Hindlimb muscle (tissue), 1 donor: ENCODE measurements at places on chromosomes 4 and X. TPM values are rescaled to one million over a fixed set of nuclear protein-coding genes. Genes with fewer than 3 reads are reported as not detected.

COX7B2 gene
- not detected for polyA plus RNA-seq

GRCh38 chr4:84573385-84574068 lies 9.4 kb upstream of the CDS1 start:
- DNase-seq: no peak

CT45A3 gene
- 0.22 TPM for polyA plus RNA-seq

LONRF3 gene
- polyA plus RNA-seq: 3.0 TPM

DNA sequence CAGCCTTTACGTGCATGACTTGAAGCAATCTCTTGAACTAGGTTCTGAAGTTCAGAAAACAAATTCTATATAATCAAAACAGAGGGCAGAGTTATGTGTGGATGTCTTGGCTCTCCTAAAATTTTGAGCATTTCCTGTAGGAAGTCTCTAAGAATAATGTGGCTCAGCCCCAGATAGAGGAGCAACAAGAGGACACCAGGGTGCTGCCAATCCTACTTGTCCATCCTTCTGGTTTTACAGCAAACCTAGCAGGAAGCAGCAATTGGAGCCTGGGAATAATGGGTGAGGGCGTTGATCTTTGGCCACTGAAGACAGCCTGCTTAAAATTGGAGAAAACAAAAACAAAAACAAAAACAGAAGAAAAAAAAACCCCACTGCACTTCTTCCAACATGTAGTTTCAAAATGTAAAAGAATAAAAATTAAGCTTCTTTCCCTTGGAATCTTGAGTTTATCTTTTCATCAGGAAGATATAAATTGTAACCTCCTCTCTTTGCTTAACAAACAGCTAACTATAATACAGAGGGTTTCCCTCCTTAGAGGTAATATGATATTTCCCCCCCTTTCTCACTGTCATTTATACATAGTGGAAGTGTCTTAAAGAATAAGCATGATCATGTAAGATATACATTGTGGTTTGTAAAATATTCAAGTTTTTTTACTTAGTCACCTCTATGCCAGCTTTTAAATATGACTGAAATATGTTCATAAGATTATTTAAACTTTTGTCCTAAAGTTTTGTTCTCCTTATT lies 130.6 kb downstream of the FBXO8 start:
- no peak for DNase-seq

DNA sequence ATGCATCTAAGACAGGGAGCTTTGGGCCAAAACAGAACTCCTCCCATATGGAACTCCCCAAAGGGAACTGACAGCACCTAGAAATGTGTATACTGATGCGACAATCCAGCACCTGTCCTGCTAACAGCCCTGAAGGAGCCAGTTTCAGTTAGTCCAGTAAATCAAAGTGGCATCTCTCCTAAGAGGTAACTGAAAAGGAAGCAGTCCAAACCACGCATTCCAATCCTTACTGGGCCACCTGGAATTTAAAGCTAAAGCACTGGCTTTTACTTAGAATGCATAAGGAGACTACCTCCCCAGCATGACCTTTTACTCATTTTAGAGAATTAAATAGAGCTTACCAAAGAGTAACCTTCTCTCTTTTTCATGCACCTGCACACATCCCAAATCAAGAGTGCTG lies 586.8 kb upstream of the PITX2 start:
- DNase-seq: no peak

DNA sequence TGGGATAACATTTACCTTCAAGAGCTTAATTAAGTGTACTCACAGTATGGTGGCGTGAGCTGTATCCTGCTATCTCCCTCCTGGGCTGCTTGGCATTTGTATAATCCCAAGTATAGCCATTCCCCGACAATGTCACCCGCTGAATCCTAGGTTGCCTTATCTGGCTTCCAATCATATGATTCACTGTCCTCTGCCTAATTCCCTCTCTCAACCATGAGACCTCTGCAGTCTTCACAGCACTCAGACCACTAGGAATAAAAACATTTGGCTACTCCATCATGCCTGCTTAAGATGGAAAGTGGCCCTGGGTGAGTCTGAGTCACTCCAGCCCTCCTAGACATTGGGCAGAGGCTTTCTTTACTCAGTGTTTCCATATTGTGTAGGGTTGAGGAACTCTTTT lies 28.9 kb upstream of the WDFY3 start:
- no peak for DNase-seq

SATL1 gene
- 0.43 TPM for polyA plus RNA-seq

GRCh38 chrX:107119283-107119682 lies 661 bp upstream of the RBM41 start:
- no peak for DNase-seq

- no peak for DNase-seq
These were observed 101.5 kb downstream of the SORBS2 start for GRCh38 chr4:185710487-185710995.

KIT gene
- polyA plus RNA-seq: 7.6 TPM

DNA sequence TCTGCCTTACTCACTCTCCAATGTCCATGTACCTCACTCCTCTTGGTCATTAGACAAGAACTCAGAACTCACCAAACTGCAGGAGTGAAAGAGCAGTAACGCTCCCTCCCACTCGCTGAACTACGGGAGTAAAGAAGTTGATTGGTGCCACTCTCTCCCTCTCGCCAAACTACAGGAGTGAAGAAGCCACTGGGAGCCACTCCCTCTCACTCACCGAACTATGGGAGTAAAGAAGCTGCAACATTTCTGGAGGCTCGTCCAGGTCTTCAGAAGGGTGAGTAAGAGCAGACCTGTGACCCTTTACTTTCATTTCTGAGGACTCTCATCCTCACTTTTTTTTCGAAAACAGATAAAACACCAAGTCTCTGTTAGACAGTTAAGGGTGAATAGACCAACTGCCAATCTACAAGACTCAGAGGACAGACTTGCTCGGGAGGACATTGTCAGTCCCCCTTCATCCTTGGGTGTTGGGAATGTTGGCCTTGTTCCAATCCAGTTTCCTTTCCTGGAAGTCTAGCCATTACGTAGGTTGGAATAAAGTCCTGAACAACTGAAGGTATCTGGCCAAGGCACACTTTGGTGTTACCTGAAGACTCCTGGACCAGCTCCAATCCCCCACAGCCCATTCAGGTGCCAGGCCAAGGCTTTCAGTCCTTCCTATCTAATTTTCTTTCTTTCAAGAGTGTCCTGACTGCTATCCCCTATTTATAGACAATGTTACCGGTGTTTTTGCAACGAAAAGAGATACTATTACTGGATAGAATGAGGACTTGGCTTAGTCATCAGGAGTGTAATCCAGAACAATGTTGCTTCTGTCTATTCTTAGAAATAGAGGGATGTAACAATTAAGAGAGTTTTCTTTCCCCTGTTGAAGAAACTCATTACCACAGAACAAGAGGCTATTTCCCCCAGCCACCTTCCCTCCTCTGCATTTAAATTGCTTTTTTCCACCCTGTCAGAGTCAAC lies 11.0 kb upstream of the COL25A1 start:
- no peak for DNase-seq

RWDD4 gene
- 27.2 TPM for polyA plus RNA-seq

GRCh38 chr4:183287309-183287659 lies 32.8 kb downstream of the CLDN22 start:
- no peak for DNase-seq

DNA sequence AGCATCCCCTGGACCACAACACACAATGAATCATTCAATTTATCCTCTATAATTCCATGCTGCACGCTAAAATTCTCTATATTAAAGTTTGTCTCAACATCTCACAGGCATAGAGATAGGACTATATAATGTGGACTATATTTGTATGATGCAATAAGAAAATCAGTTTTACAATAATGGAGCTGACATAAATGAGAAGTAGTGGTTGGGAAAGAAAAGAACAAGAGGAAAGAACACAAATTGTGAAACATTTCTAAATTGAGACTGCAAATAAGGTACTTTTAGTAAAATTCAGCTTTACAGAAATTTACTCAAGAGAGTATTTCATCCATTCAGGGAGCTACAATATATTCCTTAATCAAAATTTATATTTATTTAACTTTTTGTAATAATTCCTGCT lies 120.4 kb downstream of the ARAP2 start:
- DNase-seq: no peak

CLIC2 gene
- polyA plus RNA-seq: 6.4 TPM

GTPBP6 gene
- polyA plus RNA-seq: 62.7 TPM

F9 gene
- not detected for polyA plus RNA-seq

- DNase-seq: no peak
These were observed 22.7 kb downstream of the JAKMIP1 start for GRCh38 chr4:6177587-6178197.

CENPVL1 gene
- polyA plus RNA-seq: not detected

MAGEA4 gene
- not detected for polyA plus RNA-seq

GRCh38 chr4:188623314-188623854 lies 484.1 kb downstream of the TRIML1 start:
- DNase-seq: no peak

DNA sequence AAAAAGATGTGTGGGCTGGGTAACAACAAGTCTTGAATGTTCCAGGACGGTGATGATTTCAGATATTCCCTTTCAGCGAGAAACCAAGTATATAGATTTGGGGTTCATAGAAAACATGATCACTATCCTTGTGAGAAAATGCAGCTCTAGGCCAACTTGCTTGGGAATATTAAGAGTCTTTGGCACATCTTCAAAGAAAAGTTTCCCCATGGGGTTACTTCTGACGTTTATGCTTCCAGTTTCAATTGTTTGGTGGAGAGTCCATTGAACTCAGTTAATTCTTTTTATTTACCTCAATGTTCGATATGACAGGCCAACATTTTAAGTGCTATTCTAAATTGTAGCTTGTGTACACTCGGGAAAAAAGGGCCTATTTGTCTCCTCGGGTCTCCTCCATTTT lies 126.7 kb downstream of the NHS start:
- no peak for DNase-seq

GRCh38 chrX:29922607-29923006 lies 292.8 kb upstream of the MAGEB2 start:
- DNase-seq: no peak

- no peak for DNase-seq
These were observed 22.4 kb downstream of the TSC22D3 start for GRCh38 chrX:107753187-107753586.

TNMD gene
- polyA plus RNA-seq: 40.1 TPM

UGT2B17 gene
- not detected for polyA plus RNA-seq

FAM114A1 gene
- 53.5 TPM for polyA plus RNA-seq

GRCh38 chr4:152950402-152951274 lies 14.5 kb downstream of the FHDC1 start:
- DNase-seq: no peak

ETDC gene
- not detected for polyA plus RNA-seq

TCEAL9 gene
- 115 TPM for polyA plus RNA-seq

DNA sequence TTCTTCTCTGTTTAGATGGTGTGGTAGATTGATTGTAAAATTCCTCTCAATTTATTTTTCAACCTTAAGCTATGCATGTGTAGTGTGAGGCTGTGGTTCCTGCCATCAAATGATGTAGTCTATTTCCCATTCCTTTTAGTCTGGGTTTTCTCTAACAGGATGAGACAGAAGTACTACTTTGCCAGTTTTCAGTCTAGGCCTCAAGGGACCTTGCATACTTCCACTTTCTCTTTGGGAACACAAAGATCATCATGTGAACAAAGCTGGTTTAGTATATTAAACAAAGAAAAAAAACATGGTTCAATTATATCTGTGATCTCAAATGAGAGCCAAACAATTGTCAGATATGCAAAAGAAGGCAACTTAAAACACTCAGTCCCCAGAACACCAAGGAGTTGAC lies 1284.0 kb downstream of the RAPGEF2 start:
- DNase-seq: no peak

DNA sequence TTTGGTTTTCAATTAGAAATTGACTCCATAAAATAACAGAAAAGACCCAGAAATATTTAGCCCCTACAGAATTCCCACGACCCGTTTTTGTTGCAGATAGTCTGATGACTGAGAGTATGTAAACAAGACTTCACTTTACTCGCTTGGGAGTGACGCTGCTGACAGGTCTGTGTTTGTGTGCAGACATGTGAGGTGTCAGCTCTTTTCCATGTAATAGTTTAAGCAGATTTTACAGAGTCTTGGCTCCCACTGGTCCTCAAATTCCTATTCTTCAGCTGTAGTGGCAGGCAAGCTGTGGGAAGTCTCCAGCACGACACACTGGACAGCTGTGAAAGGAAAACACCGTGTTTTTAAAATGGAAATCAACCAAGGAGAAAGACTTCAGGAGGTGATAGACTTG lies 455.7 kb downstream of the GABRG1 start:
- DNase-seq: no peak

- no peak for DNase-seq
These were observed 69.8 kb downstream of the GPAT3 start for GRCh38 chr4:83605744-83606172.

DNA sequence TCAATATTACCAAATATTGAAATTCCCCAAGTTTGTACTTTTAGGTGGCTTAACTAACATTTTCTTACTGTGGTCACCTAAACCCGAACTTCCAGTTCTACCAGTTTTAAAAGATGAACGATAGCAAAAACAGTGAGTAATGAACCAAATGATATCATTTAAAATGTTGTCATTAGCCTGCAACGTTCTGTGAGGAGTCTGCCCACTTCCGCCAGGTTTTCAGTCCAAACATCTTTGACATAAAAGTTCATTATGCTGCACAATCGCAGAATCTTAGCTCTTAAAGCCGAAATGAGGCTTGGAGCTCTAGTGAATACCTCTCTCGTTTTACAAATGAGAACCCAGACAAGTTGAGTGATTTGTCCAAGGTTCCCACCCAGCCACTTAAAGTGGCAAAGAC lies 762 bp downstream of the PIGA start:
- no peak for DNase-seq

DNA sequence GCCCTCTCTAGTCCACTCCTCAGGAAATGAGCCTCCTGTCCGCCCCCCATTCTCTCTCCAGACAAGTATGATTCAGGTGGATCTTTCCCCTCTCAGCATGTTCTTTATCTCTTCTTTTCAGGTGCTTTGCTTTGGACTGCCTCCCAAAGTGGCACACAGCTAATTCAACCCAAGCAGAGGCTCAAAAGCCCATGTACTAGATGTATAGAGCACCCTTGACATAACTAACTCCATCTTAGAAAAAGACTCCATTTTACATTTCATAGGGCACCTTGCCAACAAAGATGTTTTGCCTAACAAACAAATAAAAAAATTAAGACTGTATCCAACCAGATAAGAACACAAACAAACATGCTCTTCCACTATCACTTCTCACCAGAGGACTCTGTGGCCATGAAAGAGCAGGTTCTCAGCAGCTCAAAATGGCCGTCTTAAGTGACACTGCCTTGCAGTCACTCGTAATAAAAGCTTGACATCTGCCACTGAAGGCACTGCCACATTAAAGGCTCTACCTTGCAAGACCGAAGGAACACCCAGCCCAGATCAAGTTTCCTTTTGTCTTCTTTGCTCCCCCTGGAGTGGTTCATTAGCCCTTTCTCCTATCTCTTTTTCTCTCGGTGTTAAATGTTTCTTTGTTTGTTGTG lies 84.9 kb upstream of the TAB3 start:
- no peak for DNase-seq

DNA sequence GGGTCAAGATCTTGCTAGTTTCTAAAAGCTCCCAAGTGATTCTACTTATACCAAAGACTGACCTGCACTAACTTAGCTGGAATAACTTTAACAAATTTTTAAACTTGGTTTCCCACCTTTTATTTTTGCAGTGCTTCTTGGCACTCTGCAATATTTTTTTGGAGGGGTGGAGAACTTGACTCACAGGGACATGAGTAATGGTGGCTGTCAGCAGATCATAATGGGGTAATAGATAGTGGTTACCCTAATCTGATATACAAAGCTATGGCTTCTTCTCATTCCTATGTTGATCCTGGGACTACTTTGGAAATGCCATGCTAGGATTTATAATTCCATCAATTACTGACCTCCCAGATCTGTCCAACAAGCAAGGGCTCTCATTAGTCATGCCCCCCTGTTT lies 295.7 kb downstream of the GPAT3 start:
- no peak for DNase-seq

GRCh38 chrX:38206542-38206941 lies 14.1 kb downstream of the SRPX start:
- no peak for DNase-seq

CRMP1 gene
- polyA plus RNA-seq: 18.8 TPM

GRCh38 chrX:8726031-8726652 lies 5.8 kb downstream of the ANOS1 start:
- DNase-seq: no peak
